ENCODE measurements at places on chromosomes 16 and 17.

GRCh38 chr16:87044829-87045228, 272.4 kb downstream of the C16orf95 start:
- DNase-seq = no peak

- no peak for DNase-seq
Observed at GRCh38 chr16:24758373-24758772, 28.9 kb downstream of the TNRC6A start.

GRCh38 chr16:11586378-11586855, 302 bp downstream of the LITAF start:
- no peak for DNase-seq

DNA sequence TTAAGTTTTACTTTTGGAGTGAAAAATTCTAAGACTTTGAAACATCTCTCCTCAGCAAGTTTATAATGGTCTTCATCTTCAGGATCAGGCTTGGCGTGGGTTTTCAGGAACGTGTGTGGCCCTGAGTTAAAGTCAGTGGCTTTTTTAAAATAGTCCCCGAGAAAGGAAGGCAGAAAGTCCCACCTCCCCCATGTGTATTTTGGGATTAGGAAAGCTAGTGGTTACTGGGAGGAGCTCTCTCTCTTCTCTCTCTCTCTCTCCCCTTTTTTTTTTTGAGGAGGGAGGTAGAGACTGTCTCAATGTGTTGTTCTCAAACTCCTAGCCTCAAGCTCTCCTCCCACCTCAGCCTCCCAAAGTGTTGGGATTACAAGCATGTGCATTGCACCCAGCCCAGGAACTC, 213.2 kb downstream of the IRX3 start:
- DNase-seq = no peak

DNA sequence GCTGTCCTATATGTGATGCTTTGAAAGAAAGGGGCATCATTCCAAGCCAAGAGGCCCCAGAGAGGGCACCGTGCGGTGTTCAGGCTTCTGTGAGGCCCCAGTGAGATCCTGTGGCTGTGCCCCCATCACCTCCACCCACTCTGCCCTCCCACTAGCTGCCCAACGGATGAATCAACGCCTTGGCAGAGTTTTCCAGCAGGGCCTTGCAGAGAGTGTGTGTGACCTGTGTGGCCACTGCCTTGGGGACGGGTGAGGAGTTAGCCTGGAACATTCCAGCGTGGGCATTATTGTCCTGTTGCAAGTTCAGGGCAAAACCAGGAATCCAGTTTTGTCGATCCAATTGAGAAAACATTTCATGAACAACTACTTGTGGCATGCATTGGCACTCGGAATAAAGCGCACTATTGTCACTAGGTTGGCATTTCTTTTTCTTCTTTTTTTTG, 53.7 kb downstream of the SF3B3 start:
- no peak for DNase-seq

DNA sequence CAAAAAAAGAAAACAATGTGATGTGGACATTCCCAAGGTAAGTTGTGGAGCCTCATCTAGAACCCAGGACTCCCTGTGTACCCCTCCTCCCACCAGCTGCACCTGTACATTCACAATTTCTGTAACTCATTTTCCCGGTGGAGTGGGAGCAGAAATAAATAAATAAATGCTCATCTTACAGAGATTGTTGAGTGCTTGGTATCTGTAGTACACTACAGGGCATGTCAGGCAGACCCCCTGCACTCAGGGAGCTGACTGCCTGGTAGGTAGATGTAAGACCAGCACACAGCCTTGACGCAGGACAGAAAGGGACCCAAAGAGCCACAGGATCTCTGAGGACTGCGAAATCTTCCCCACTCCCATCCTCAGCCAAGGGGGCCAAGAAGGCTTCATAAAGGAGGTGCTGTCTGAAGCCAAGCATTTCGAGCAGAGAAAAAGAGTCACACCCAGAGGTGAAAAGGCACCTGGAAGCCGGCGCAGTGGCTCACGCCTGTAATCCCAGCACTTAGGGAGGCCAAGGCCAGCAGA, 6.5 kb downstream of the EIF1 start:
- DNase-seq = no peak

- DNase-seq = no peak
Observed at GRCh38 chr17:72189768-72190593, 69.2 kb downstream of the SOX9 start.

Measured in NCI-H1105 treated with DMSO at 0.1 percent for 48 hours (cell line).